H4 (cell line): ENCODE measurements at places on chromosomes 11 and 22. TPM values are rescaled to one million over a fixed set of nuclear protein-coding genes. Genes with fewer than 3 reads are reported as not detected.

POU2AF3 gene
- total RNA-seq = 2.3 TPM in 1 of 2 replicates, not detected in the other

DNA sequence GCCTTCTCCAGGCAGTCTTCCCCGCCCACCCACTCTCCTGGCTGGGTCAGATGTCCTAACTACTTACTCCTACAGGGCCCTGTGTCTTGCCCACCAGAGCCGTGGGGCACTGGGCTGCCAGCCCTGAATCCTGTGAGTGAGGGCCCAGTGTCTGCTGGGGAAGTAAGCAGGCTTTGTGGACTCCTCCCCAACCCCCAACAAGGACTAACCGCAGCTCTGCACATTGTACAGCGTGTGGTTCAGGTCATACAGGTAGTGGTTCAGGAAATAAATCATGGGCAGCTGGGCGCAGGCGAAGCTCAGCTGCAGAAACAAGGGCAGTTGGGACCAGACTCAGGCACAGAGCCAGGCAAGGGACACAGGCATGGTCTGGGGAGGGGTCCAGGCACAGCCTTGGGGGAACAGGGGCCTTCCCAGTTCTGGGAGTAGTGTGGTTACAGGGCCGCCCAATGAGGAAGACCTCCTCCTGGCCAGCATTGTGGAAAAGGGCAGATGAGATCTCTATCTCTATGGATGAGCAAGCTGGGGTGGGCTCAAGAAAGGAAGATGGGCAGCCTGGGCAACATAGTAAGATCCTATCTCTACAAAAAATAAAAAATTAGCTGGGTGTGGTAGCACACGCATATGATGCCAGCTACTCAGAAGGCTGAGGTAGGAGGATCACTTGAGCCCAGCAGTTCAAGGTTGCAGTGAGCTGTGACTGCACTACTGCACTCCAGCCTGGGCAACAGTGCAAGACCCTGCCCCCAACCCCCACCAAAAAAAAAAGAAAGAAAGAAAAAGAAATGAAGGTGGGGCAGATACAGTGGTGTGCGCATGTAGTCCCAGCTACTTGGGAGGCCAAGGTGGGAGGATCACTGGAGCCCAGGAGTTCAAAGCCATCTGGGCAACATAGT, 5.5 kb downstream of the UNC93B1 start:
- DNase-seq = no peak

DNA sequence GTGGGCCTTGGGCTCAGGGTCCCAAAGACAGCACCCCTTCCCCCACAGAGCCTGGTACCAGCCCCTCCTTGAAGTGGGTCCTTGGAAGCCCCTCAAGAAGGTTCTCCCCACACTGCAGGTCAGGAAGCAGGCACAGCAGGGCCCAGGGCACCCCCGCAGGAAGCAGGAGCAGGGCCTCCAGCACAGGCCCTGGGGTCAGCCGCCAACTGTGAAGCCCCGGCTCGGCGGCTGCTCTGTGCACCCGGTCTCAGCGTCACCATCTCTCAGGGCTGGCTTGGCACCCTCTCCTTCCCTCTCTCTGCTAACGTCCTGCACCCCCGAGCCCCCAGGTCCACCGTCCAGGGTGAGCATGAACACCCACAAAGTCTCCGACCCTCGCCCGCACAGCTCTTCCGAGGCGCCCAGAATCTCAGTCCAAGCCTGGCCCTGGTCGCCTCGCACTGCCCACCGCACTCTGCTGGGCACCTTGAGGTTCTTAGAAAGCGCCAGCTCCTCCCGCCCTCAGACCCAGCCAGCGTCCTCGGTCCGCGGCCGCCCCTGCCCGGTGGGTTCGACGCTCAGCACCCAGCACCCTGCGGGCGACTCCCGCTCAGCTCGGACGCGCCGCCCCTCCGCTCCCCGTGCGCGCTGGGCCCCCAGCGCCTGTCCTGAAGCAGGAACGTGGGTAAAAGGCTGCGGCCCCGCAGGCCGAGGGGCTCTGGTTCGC, 1.4 kb upstream of the SIGIRR start:
- DNase-seq = no peak

DNA sequence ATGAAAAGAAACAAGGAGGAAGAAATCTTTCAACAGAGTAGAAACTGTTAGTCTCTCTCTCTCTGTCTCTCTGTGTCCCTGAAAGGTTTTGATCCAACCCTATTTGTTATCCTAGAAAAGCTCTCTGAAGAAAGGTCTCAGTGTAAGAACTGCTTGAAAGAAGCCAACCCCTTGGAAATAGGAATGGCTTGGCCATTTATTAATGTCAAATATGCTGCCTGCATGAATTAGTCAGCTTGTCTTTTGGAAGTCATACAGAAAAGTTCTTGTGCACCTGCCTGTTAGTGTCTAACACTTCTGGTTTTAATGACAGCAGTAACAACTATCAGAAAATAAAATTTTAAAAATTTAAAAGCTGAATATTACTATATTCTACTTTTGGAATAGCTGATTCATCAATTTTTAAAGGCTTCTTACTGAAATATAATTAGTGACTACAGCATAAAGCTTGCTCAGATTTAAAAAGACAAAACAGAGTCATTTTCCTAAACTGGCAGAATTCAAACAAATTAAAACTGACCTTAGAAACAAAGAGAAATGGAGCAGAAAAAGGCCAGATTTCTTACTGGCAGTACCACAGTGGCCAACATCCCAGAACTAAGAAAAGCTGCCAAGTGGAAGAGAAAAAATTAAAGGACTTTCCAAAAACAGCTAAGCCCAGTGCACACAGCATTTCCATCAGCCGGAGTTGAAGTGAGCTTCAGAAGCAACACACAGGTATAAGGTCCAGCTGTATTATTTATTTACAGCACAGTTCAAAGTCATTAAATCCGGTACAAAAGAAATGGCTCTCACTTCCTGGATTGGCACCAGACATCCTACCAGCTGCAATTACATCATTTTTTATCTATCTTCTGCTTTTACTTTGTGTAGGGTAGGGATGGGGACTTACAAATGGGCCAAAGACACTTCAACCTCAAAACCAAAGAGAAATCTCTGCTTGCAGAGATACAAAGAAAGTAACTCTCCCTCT, 76.3 kb downstream of the PRCP start:
- no peak for DNase-seq

TXN2 gene
- total RNA-seq = 13.6 and 15.6 TPM in 2 replicates

GRCh38 chr11:47480762-47481161, 31.8 kb upstream of the RAPSN start:
- DNase-seq = no peak

CECR2 gene
- 0.06 and 0.21 TPM in 2 replicates for total RNA-seq

- DNase-seq = no peak
Observed at GRCh38 chr22:45516923-45517675, 14.4 kb downstream of the FBLN1 start.
